ENCODE measurements at places on chromosomes 13 and 19.

DNA sequence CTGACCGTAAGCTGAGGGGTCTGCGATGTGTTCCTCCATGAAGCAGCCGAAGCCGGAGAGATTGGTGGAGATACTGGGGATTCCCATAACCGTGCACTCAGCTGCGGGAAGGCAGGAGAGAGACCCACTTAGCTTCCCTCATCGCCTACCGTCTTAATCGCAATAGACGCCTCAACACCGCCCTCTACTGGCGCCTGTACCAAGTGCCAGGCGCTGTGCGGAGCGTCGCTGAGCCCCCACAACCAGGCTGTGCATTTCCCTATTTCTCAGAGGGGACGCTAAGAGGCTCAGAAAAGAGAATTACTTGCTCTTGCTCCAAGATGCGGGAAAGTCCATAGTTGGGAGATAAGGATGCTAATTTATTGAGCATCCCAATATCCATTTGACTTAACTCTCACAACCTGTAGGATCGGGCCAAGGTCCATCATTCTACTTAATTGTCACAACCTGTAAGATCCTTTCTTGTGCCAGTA lies 5.8 kb downstream of the FTL start:
- DNase-seq, result no peak

DNA sequence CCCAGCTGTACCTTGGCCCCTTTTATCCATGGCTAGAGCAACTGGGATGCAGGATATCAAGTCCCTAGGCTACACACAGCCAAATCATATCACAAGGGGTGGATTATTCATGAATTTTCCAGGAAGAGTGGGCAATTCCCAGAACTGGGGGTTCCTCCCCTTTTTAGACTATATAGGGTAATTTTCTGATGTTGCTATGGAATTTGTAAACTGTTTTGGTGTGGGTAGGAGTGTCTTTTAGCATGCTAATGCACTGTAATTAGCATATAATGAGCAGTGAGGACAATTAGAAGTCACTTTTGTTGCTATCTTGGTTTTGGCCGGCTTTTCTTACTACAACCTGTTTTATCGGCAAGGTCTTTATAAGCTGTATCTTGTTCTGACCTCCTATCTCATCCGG lies 18.0 kb upstream of the IGFL4 start:
- DNase-seq, result no peak

GRCh38 chr19:4985551-4985991 lies 16.7 kb downstream of the KDM4B start:
- no peak for DNase-seq

DNA sequence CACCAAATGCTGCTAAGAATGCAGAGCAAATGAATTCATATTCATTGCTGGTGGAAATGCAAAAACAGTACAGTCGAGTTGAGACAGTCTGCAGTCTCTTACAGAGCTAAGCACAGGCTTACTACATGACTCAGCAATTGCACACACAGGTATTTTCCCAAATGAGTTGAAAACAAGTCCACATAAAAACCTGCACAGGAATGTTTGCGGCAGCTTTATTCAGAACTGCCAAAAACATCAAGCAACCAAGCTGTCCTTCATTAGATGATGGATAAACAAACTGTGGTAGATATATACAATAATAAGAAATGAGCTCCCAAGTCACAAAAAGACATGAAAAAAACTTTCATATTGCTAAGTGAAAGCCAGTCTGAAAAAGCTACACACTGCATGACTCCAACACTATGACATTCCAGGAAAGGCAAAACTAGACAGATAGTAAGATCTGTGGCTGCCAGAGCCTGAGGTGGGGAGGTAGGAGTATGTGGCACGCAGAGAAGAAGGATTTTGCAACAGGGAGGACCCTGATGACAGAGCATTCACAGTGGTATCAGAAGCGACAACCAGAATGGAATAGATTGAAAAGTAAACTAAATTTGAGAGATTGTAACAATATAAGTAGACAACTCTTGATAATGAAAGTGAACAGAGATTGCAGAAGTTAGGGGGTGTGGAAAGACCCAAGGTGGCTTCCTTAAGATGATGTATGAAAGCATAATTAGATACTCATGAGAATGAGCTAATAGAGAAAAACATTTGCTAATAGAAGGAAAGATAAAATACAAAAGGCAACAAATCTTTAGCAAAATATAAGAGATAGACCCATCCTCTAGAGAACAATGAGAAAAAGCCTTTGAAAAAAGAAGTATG lies 52.7 kb downstream of the TSC22D1 start:
- no peak for DNase-seq

- DNase-seq, result no peak
Measured at GRCh38 chr19:6514926-6515544, 12.9 kb upstream of the TUBB4A start.

- DNase-seq, result no peak
Measured at GRCh38 chr19:16019691-16020448, 56.4 kb upstream of the TPM4 start.

DNA sequence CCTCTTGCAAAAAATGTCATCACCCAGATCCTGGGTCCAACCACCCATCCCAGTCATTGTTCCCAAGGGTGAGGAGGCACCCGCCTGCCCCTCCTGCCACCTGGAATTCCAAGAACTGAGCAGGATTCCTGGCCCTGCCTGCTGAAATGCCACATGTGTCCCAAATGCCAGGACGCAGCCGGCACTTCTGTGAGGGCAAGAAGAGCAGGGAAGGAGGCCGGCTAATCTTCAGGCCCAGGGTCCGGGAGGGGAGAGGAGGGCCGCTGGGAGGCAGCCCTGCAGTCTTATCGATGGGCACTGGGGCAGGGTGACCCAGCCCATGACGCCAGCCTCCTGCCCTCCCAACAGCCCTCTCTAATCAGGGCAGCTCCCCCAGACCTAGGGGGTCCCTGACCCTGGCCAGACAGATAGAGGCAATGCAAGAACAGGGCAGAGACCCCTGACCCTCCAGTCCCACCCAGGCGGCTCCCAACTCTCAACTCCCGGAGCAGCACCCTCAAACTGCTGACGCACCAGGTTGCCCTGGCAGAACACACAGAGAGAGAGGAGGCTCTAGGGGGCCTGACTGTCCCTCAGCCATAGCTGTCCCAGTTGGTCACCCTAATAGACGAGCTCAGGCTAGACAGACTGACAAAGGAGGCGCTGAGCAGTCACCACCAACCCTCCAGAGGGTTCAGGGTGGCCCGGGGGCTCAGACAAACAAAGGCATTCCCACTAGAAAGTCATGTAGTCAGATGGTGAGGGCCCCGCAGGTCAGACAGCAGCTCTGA lies 1.5 kb downstream of the MFSD12 start:
- no peak for DNase-seq

- no peak for DNase-seq
Measured at GRCh38 chr13:100254002-100254401, 165.1 kb downstream of the PCCA start.

GRCh38 chr19:8304841-8305621 lies 3.1 kb downstream of the CD320 start:
- DNase-seq, result no peak

- DNase-seq, result no peak
Measured at GRCh38 chr13:53152057-53152421, 123.4 kb downstream of the OLFM4 start.

DNA sequence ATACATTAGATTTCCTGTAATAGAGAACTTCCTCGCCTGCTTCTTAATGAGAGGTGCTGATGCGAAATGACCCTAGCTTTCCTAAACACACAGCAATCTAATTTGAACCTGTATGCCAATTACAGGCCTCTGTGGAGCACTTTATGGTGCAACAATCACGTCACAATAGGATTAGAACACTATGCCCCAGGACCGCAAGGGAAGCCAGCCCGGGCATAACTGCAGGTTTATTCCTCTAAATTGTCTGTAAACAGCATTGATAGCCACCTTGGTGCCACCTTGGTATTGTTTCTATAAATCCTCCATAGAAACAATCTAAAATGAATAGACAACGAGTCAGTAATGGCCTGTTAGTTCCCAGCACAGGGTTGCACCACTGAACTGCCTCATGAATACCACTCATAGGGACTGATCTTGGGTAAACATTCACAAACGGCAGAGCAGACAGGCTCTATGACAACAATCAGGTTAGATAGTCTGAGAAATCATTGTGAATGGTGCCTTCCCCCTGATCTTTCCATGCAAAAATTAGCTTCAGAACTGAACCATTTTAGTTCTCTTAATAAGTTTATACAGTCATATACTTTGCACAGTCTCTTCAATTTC lies 182.5 kb upstream of the OBI1 start:
- DNase-seq, result no peak

- no peak for DNase-seq
Measured at GRCh38 chr13:64154514-64154913, 2738.9 kb upstream of the PCDH20 start.

GRCh38 chr13:72121466-72121865 lies 254.5 kb upstream of the DACH1 start:
- no peak for DNase-seq

- no peak for DNase-seq
Measured at GRCh38 chr19:3161453-3161852, 17.1 kb upstream of the S1PR4 start.

DNA sequence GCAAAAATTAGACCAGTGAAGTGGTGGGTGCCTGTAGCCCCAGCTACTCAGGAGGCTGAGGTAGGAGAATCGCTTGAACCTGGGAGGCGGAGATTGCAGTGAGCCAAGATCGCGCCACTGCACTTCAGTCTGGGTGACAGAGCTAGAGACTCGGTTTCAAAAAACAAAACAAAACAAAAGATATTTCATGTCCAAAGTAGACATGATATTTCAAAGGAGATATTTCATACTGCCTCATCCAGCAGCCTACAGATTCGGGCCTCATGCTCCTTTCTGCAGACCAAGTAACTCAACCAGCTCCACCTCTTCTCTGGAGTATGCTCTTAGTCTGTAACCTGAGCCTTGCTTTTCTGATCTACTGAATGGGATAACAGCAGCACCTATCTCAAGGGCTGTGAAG lies 15.0 kb downstream of the ZC3H4 start:
- DNase-seq, result no peak

- DNase-seq, result no peak
Measured at GRCh38 chr13:74695021-74695800, 561.0 kb upstream of the KLF12 start.

DNA sequence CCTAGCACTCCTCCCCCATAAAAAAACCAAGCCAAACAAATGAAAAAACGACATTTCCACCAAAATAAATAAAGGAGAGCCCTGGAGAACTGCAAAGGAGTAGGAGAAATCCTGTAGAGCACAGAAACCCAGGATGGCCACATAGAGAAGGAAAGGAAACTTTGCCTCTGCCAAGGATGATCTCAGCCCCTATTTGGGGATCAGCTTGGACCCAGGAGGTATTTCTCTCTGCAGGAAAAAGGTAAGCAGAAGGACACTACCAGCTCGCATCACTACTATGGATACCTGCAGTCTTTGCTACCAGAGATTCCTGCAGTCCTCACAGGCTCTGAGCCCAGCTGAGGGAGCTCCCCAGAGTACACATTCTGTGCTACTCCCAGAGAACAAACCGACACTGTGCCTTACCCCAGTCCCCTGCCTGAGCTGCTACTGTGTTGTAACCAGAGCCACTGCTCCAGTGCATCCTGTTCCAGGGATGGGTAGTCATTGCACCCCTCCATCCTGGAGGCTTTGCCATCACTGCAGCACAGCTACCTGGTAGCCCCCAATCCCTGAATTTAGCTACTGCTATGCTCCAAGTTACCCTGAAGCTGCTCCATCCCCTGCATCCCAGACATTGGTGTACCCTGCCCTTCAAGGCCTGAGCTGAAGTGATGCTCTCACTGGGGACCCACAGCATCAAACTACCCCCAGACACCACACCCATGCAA lies 41.7 kb downstream of the VWA8 start:
- DNase-seq, result no peak

GRCh38 chr13:98187155-98187964 lies 10.3 kb upstream of the RNF113B start:
- no peak for DNase-seq

GRCh38 chr19:2089001-2089711 lies 7.0 kb downstream of the MOB3A start:
- DNase-seq, result no peak

GRCh38 chr13:34867590-34867989 lies 74.5 kb upstream of the NBEA start:
- no peak for DNase-seq

DNA sequence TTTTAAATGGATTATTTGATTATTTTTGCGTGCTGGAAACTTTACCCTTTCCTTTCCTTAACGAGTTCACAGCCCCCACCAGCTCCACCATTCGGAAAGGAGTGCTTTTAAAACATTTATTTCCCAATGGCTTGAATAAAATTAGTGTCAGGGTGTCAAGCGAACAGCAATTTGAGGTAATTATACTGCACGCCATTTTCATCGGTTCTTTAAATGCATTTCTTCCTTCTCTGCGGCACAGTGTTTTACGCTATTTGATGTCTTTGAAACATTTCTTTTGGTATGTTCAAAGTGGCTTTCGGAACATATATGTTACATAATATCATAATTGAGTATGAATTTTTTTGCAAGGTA lies 309 bp upstream of the SLITRK1 start:
- no peak for DNase-seq

GRCh38 chr19:53131085-53131590 lies 1.6 kb downstream of the ZNF415 start:
- no peak for DNase-seq

GRCh38 chr13:72868229-72868628 lies 86.3 kb downstream of the PIBF1 start:
- DNase-seq, result no peak

DNA sequence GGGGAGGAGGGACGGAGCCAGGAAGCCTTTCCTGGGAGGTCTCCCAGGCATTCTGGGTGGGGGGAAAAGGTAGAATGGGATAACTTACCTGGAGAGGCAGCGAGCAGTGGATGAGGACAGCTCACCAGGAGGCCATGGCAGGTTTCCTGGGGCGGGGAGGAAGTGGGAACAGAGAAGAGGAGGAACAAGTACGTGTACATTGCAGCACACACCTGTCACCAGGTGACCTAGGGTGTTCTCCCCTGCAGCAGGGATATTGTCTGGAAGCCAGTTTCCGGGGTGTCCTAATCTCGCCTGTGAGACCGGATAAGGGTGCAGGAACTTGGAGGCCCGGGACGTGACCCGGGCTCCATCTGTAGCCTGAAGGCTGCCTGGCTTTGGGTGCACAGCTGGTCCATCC lies at the start of gene FUT3:
FUT3 (minus strand) TSS at position 148 of the 400 bp plus-strand sequence.
- DNase-seq, result no peak

DNA sequence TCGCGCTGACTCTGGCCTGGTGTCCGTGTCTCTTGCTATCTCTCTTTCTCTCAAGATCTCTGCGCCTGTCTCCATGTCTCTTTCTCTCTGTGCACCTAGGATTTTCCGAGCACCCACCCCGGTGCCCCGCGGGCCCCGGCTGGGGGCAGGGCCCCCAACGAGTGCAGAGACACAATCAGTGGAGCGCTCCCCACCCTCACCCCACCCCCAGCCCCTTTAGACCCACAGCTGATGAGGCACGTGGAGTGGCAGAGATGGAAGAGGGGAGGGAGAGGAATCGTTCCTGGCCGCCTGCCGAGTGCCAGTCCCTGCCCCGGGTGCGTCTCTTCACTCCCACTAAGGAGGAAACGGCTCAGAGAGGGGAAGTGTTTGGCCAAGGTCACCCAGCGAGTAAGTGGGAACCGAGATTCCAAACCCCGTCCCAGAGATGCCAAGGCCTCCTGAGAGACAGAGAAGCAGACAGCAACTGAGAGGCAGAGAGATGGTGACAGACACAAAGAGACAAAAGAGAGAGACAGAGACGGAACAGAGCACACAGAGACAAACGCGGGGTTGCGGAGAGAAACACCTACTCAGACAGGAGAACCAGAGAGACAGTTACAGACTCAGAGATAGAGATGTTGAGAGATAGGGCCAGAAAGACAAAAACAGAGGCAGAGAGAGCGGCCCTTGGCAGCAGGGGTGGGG lies 626 bp upstream of the BCL3 start:
- DNase-seq, result no peak

- no peak for DNase-seq
Measured at GRCh38 chr13:33340631-33341030, 55.1 kb upstream of the STARD13 start.
